ENCODE measurements at places on chromosomes 7 and 10.

DNA sequence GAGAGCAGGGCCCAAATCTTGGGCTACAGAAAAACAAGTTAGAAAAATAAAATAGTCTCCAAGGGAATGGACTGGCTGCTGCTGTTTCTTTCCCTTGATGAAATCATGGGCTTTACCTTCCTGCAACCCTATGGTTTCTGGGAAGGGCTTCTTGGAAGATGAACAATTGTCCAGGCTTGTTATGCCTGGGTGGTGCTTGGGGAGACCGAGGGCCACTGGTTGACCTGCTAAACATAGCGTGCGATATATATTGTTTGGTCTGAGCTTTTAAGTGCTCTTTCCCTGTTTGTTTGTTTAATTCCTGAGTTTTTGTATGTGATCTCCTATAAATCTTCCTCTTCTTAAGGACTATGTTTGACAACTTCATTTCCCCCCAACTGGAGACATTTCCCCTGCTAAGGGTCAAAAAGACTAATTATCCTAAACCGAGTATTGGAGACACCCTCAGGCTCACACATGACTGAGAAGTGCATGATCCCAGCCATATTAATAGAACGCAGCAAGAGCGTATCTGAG, 37.9 kb downstream of the SLC25A28 start:
- H3K27ac ChIP-seq: no peak overlapping the region
- no peaks in the 10 kb centered on the region for H3K27me3 ChIP-seq
- H3K4me1 ChIP-seq: no peaks in the 10 kb centered on the region
- DNase-seq: no peak
- H3K4me3 ChIP-seq: no peak overlapping the region

- no peak for DNase-seq
- peaks cover under 1% of the 10 kb centered on the region for H3K36me3 ChIP-seq
- H3K4me1 ChIP-seq: peaks cover 14% of the 10 kb centered on the region
- H3K27ac ChIP-seq: no peak overlapping the region
- H3K4me3 ChIP-seq: no peak overlapping the region
- no peaks in the 10 kb centered on the region for H3K27me3 ChIP-seq
Observed at GRCh38 chr7:75531359-75531821, 39.3 kb downstream of the SPDYE5 start.

DNA sequence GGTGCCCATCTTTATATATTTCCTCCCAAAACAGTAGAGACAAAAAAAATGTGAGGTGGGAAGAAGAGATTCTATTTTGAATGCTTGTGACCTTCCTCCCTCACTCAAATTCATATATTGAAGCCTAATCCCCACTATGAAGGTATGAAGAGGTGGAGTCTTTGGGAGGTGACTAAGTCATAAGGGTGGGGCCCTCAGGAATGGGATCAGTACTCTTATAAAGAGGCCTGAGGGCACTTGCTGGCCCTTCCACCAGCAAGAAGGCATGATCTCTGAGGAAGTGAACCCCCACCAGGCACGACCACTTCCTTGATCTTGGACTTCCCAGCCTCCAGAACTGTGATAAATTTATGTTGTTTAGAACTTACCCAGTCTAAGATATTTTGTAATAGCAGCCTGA, 517.2 kb upstream of the CNTNAP2 start:
- H3K36me3 ChIP-seq: no peaks in the 10 kb centered on the region
- no peaks in the 10 kb centered on the region for H3K4me1 ChIP-seq
- no peak overlapping the region for H3K27ac ChIP-seq
- no peaks in the 10 kb centered on the region for H3K27me3 ChIP-seq

DNA sequence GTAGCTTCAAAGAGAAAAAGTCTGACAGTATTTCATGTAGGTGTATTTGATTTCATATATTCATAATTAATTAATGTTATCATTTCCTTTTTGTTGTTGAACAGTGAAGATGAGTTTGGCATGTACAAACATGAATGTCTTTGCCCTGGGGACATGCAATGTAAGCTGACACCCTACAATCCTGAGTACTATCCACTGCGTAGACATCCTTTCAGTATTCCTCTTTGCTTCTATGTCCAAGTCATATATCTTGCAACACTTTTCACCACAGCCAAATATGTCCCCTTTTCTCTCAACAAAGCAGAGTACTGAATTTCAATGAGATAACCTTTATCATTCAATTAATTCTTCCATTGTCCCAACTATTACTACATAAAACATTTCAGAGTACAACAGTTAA, 93.6 kb downstream of the GPR37 start:
- no peaks in the 10 kb centered on the region for H3K27me3 ChIP-seq
- no peaks in the 10 kb centered on the region for H3K4me1 ChIP-seq
- no peak overlapping the region for H3K4me3 ChIP-seq
- H3K27ac ChIP-seq: no peak overlapping the region
- H3K36me3 ChIP-seq: no peaks in the 10 kb centered on the region

GRCh38 chr7:114214466-114214865, 200.1 kb upstream of the FOXP2 start:
- no peak overlapping the region for H3K27ac ChIP-seq
- H3K4me3 ChIP-seq: no peak overlapping the region
- H3K27me3 ChIP-seq: no peaks in the 10 kb centered on the region
- no peak for DNase-seq

DNA sequence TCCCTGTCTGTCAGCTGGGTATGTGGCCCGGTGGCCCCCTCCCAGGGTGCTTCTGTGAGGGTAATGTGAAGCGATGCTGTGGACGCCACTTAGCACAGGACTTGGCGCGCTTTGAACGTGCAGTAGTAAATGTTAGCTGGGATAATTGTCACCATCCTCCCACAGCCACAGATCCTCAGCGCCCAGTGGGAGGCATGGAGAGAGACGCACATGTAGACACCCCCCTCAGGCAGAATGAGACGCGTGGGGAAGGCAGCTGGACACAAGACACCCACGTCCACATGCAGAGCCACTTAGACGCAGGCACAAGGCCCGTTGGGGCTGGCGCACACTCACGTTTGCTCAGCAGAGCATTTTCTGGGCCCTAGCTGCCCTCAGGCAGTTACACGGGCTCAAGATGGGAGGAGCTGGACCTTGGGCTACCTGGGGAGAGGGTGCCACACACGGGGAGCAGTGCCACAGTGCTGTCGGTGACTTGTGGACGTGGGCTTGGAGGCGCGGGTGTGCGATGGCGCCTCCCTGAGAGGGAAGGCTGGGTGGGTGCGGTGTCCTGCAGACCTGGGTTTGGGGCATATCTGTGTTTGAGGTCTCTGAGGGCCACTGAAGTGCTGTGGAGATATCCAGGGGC, 26.4 kb downstream of the ADCYAP1R1 start:
- DNase-seq: no peak
- H3K4me1 ChIP-seq: no peaks in the 10 kb centered on the region
- H3K27me3 ChIP-seq: peaks cover 5% of the 10 kb centered on the region

DNA sequence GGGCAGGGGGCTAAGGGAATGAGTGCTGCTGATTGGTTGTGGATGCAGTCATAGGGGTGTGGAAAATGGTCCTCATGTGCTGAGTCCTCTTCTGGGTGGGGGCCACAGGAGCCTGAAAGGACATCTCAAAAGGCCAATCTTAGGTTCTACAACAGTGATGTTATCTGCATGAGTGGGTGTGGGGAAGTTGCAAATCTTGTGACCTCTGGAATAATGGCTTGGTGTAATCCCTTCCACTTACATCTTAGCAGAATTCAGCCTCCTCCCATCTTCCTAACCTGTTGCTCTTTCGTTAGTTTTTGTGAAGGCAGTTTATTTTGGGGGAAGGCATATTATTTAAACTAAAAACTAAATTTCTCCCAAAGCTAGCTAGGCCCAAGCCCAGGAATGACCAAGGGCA, 42.0 kb upstream of the OIT3 start:
- no peak overlapping the region for H3K4me3 ChIP-seq
- no peak overlapping the region for H3K27ac ChIP-seq
- H3K36me3 ChIP-seq: no peaks in the 10 kb centered on the region
- no peaks in the 10 kb centered on the region for H3K27me3 ChIP-seq
- H3K4me1 ChIP-seq: no peaks in the 10 kb centered on the region

- H3K4me3 ChIP-seq: no peak overlapping the region
- H3K27me3 ChIP-seq: peaks cover 17% of the 10 kb centered on the region
- DNase-seq: no peak
- no peak overlapping the region for H3K27ac ChIP-seq
Observed at GRCh38 chr10:128422190-128422589, 296.0 kb upstream of the MKI67 start.
